AG04450 (cell line): ENCODE measurements at places on chromosomes 5 and 9.

GRCh38 chr9:121105531-121105930 is 30.8 kb downstream of the CNTRL start:
- no peak for DNase-seq

- DNase-seq: no peak
These were observed 46.9 kb downstream of the RAB14 start for GRCh38 chr9:121154782-121155181.

- no peak for DNase-seq
These were observed 1755.4 kb upstream of the ACO1 start for GRCh38 chr9:30628915-30629567.

DNA sequence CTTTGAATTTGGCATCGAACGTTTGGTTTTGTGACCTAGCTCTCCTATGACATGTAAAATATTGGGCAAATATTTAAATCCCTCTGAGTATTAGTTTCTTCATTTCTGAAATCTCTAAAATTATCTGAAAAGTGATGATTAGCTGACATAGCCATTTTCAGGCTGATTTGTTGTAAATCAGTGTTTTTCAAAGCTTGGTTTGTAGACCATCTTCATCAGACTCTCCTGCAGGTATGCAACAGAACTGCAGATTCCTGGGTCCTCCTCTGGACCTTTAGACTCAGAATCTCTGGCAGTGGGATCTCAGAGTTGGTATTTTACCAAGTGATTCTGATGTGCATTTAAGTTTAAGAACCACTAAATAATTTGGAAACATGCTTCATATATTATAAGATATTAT is 38.9 kb upstream of the NMUR2 start:
- DNase-seq: no peak

GRCh38 chr5:135264451-135265440 is 134.3 kb downstream of the MACROH2A1 start:
- DNase-seq: no peak

- no peak for DNase-seq
These were observed 28.1 kb downstream of the TMOD1 start for GRCh38 chr9:97529363-97530076.

DNA sequence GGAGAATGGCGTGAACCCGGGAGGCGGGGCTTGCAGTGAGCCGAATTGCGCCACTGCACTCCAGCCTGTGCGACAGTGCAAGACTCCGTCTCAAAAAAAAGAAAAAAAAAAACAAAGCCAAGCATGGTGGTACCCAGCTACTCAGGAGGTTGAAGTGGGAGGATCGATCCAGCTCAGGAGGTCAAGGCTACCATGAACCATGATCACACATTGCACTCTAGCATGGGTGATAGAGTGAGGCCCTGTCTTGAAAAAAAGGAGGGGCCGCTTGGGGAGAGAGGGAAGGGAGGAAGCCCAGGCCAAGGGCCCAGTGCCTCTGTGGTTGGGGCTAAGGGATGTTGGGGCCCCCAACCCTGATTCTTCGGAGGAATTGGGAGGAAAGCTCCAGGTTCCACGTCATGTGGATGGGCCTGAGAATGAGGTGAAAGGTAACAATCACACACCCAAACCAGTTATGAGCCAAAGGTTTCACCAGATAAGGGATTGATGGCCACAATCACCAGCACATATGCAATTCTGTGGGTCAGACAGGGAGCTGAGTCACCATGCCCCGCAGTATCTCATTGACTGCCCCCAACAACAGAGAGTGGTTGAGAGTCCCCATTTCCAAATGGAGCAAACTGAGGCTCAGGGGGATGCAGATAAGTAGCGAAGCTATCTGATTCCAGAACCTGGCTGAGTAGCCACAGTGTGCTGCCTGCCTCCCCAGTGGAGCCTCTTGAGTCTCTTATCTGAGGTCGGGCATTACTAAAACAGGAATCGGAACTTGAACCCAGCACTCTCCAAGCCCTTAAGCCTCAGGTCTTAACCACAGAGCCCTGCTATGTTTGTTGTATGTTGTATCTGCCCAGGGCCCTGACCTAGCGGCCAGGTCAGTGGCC is 20.5 kb downstream of the SWI5 start:
- DNase-seq: no peak
